NCI-H524 treated with DMSO at 0.1 percent for 48 hours (cell line): ENCODE measurements at places on chromosomes 1 and 21.

DNA sequence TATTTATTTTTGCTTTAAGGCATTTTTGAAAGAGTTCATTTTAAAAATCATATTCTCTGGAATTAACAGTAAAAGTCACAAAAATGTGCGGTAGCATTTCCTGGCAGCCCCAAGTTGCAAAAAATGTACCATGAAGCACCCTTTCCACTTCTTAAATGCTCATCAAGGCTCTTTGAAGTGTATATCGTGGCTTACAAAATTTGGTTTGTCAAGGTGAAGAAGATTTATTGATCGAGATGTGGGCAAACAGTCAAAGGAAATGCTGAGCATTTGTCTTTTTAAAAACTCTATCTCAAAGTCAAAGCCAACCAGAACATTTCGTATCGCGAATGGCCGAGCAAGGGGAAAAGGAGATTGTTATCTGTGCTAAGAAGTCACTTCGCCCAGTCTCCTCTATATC lies 277.5 kb upstream of the KAZN start:
- no peak for DNase-seq

DNA sequence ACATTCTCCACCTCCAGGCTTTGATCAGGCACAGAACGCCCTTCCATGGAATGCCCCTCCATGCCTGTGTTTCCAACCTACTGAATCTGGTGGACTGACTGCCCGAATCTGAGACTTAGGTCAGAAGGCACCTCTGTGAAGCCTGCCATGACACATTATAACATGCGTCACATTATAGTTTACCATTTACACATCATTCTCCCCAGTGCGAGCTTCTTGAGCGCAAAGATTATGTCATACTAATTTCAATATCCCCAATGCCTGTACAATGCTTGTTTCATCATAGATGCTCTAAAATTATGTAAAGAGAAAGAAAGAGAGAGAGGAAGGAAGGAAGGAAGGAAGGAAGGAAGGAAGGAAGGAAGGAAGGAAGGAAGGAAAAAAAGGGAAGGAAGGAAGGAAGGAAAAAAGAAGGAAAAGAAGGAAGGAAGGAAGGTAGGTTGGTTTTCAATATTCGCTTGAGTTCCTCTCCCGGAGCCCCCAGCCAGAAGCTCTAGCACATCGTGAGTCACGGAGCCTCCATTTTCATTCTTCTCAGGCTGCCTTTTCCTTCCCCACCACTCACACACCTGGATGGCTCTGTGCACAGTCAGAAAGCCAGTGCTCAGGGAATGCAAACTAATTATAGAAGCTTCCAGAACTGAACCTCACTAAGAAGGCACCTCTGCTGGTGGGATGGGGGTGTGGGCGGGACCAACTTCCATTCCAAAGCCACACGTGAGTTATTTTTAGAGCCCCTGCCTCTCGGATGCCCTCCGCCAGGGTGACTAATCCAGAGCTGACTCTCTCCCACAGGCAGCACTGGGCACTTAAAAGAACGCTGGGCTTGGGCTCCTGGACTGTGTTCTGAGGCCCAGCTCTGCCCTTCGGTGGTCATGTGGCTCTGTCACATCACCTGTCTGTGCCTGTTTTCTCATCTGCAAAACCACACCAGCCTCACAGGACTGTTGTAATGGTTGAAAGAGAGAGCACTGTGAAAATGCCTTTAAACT lies 27.4 kb downstream of the LAMB3 start:
- DNase-seq: no peak

- no peak for DNase-seq
Observed at GRCh38 chr1:41315871-41316270, 45.4 kb upstream of the FOXO6 start.

DNA sequence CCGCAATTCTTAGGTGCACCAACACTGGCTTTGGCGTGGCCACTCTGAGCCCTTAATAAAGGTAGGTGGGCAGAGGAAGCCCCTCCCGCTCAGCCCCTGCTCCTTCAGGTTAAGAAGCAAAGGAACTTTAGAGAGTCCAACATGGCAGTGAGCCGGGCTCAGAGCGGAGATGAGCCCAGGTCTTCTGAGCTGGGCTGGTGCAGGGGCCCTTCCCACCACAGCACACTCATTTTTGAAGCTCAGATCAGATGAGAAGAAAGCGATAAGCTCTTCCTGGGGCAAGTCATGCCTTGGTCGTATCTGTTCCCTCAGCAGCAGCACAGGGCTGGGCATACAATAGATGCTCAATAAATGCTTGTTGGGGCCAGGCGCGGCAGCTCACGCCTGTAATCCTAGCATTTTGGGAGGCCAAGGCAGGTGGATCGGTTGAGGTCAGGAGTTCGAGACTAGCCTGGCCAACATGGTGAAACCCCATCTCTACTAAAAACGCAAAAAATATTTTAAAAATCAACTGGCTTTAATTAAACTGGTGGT lies 51.1 kb upstream of the TARDBP start:
- no peak for DNase-seq

DNA sequence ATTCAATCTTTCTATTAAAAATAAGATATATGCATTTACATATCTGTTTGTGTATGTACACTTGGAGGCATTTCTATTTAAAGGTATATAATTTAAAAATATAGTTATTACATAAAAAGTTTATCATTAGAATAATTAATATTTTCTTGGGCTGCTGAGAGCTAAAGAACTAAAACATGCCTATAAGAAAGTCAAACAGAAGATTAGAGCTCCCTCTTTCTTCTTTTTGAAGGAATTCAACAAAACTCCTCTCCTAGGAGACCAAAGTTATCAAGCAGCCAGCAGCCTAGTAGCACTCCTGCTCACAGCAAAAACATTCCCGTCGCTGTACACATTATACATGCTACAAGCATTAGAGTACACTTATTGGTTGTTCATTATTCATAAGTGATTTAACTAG lies 216.4 kb downstream of the VAV3 start:
- DNase-seq: peak; percentile 32

DNA sequence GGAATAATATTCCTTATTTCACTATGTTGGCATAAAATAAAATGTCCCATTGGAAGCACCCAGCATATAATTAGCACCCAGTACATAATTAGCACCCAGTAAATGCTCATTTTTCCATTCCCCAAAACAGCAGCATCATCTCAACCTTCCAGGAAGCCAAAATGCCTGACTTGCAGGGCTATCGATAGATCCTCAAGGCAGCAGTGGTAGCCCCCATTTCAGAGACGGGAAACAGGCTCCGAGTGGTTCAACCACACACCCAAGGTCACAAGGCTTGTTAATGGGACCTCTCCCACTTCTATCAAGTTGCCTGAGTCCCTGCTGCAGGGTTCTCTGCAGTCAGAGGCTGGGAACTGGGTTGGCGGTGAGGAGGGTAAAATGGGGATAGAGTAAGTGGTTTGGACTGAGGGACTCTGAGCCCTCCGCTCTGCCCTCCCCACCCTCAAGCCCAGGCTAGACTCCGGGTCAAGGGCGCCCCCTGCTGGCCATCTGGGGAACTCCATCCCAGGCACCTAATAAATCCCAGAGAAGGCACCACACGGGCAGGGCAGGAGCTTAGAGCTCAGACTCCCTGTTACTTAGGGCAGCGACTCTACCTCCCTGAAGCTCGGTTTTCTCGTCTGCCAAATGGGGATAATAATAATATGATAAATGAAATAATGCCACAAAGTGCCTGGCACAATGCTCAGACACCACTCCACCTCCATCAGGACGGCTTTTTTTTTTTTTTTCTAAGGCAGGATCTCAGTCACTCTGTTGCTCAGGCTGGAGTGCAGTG lies 21.9 kb upstream of the LAPTM5 start:
- no peak for DNase-seq

DNA sequence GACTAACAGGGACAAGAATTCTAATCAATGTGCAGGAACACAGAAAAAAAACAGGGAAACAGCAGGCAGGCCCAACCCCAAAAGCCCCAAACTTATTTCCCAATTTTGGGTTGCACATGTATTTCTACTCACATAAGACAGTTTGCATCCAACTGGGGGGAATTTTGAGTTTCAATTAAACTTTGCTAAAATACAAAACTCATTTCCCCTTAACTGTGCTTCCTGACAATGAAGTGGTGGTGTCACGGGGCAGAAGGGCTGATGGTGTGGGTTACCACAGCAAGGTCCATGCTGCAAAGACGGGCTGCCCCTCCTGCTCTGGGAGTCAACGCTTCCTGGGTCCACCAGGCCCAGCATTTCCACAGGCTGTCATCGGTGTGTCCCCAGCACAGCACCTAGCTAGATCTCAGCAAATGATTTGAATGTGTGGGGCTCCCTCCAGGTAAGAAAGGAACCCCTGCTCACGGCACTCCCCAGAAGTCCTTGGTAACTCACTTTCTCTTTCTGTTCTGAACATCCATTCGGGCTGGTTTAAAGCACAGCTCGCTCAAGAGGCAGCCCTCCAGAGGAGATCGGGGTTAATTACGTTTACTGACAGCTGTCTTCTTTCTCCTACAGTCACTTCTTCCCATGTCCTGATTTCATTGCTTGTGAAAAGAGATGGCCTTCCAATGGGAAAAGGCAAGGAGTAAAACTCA lies 27.4 kb downstream of the HIVEP3 start:
- peak; percentile 55 for DNase-seq
